Stimulated activated CD8-positive, alpha-beta memory T cell treated with anti-CD3 and anti-CD28 coated beads, Interleukin-2, amount 100 ng/mL, for 1 hour (primary cell): ENCODE measurements at places on chromosomes 13 and 19.

- no peak for DNase-seq
These were observed 13.0 kb upstream of the USP29 start for GRCh38 chr19:57106722-57107235.

GRCh38 chr13:110627351-110627750 lies 12.0 kb downstream of the NAXD start:
- DNase-seq = no peak

GRCh38 chr19:16337809-16338469 lies 13.3 kb downstream of the KLF2 start:
- no peak for DNase-seq

- no peak for DNase-seq
These were observed 127.5 kb downstream of the KLF12 start for GRCh38 chr13:74006666-74007065.

DNA sequence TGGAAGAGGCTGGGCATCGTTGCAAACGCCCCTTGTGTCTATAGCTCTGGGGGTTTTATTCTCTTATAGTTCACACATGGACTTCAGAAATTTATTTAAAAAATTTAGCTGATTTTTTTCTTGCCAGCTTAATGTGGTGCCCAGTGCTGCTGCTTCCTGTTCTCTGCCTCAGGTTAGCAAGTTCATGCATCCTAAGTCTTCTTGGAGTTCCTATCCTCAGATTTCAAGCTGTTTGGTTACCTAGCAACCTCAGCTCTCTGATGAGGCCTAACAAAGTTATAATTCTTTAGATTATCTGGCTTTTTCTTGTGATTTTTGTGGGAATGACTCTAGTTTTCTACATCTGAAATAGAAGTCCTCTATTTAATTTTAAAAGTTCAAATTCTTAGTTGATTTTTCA lies 250.9 kb downstream of the MAB21L1 start:
- no peak for DNase-seq

DNA sequence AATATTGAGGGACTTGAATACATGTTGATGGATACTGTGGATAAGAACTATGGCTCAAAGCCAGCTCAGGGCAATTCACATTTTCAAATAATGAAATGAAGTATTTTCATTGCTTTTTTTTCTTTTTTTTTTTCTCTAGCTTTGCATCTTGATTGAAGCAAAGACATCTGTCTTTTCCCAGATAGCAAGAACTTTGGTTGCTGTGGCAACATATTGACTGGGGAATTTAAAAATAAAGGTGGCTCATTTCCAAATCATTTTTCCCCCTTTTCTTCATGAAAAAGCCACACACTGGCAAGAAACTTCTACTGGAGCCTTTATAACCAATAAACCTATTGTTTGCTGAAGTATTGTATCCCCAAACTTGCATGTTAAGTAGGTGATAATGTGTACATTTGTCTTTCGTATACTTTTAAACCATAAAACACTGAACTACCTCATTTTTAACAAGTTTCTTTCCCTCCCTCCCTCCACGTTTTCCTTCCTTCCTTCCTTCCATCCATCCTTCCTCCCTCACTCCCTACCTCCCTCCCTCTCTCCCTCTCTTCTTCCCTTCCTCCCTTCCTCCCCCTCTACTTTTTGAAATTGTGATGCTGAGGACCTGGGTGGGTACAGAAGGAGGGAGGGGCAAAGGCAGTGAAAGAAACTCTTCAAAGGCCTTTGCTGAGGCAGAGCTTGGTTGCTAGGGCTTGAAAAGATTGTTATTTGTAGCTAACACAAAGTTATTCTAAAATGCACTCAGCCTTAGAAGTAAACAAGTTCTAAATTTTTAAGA lies 343.5 kb upstream of the SPRY2 start:
- DNase-seq = no peak

GRCh38 chr13:42370229-42370628 lies 98.3 kb downstream of the AKAP11 start:
- DNase-seq = no peak

GRCh38 chr13:100044936-100045335 lies 44.0 kb upstream of the PCCA start:
- no peak for DNase-seq
